ENCODE measurements at places on chromosomes 3 and 15. TPM values are rescaled to one million over a fixed set of nuclear protein-coding genes. Genes with fewer than 3 reads are reported as not detected.

DNA sequence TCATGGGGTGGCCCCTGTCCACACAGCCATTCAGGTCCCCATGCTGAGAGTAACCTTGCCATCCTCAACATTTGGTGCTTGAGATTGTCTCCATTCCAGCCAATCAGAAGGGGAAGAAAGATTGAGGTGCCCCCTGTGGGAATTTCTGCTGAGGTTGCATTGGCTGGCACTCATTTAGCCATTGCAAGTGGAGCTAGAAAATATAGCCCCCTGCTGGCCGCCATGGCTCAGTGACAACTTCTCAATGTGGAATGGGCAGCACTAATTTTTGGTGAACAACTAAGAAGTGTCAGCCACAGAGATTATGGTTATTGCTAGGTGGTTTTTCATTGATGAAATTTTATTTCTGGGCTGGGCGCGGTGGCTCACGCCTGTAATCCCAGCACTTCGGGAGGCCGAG, 22.0 kb downstream of the COL6A6 start:
- peak; percentile 40 for DNase-seq

- peak; percentile 43 for DNase-seq
These were observed 2.1 kb downstream of the SLC41A3 start for GRCh38 chr3:126081618-126082361.

DNA sequence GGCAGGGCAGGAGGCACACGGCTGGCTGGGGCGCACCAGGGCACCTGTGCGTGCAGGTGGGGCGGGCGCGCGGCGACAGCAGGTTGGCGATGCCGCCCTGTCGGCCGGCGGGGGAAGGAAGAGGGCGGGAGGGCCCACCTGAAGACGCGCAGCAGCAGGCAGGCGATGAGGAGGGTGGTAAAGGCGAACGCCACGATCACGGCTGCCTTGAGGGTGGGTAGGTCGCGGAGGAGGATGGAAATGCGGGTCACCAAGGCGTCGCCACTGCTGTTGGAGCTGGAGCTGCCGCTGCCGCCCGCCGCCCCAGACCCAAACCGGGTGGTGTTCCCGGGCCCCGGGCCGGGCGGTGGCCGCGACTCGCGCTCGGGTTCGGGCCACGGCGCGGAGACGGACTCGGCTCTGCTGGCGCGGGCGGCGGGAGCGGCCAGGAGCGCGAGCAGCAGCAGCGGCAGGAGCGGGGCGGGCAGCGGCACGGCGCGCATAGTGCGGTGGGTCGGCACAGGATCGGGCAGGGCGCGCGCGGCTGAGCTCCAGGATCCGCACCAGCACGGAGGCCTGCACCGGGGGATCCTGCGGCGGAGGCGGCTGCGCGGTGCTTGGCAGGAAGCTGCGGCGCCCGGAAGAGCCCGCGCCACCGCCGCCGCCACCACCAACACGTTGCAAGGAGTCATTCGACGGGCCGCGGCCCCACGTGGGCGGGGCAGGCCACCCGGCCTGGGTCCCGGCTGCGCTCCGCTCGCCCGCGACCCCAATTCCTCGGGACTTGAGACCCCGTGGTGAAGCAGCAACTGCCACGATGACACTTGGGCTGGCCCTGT, at the start of gene FAM174B:
TSS of gene FAM174B (minus strand) at position 598 of the 818 bp plus-strand sequence.
- DNase-seq: peak; percentile 20

Gene ATP2B2
- total RNA-seq: not detected

Gene DCLK3
- under 0.01 TPM for total RNA-seq

Gene KBTBD8
- total RNA-seq: 2.3 TPM

Gene SI
- total RNA-seq: not detected

All from fibroblast of lung (primary cell).